COLO829 (cell line): ENCODE measurements at places on chromosomes 16 and 17.

DNA sequence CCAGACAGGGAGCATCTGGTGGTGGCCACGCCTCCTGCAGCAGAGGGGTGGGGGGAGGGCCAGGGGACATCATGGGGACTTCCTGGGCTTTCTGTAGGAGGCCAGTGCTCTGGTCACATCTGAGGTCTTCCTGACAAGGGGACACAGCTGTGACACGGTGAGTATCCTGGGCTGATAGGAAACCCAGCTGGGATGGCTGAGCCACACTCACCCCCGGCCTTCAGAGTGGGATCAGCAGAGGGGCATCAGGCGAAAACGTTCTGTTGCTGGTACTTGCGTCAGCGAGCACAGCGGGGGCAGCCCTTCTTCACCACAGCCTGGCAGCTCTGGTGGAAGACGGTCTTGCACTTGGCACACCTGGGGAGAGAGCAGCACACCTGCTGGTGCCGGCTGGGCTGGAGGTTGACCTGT, 122.9 kb upstream of the SMURF2 start:
- DNase-seq, result no peak

GRCh38 chr17:72122010-72122764, 1.4 kb downstream of the SOX9 start:
- no peak for DNase-seq

- DNase-seq, result peak; percentile 97
These were observed 1.4 kb upstream of the BAHCC1 start for GRCh38 chr17:81393684-81394376.

GRCh38 chr17:41455236-41455635, 11.9 kb downstream of the KRT32 start:
- no peak for DNase-seq

DNA sequence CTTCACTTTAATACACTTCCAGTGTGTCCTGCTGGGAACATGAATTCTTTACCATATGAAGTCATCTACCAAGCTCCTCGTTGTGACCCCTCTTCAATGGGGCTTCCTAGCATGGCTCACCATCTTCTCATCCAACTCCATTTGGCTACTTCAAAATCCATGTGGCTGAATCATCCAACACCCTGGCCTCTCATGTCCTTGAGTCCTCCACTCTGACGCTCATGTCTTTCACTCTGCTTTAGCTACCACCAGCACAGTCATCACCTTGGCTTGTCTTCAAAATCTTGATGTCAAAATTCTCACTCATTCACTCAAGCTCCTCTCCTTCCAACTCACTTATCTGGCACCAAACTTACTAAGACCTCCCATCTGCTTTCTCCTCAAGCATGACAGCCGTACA, 35.8 kb downstream of the AMFR start:
- DNase-seq, result no peak

DNA sequence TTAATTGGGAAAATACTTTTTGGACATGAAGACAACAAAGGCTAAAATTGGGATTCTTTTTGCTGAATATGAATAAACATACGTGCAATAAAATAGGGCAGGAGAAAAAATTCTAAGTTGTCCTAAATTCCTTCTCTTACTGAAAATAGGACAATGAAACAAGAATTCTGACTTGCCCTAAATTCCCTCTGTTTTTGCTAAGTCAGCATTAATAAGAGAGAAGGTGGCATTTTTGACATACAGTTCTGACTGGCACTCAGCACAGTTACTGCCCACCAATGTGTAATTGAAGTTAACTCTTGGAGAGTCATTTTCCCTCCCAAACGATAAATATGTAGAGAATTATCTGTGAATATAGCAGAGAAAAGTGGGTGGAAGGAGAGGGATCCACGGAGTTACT, 1021.1 kb upstream of the CDH8 start:
- no peak for DNase-seq

GRCh38 chr17:10417431-10417830, 4.3 kb downstream of the MYH8 start:
- no peak for DNase-seq

DNA sequence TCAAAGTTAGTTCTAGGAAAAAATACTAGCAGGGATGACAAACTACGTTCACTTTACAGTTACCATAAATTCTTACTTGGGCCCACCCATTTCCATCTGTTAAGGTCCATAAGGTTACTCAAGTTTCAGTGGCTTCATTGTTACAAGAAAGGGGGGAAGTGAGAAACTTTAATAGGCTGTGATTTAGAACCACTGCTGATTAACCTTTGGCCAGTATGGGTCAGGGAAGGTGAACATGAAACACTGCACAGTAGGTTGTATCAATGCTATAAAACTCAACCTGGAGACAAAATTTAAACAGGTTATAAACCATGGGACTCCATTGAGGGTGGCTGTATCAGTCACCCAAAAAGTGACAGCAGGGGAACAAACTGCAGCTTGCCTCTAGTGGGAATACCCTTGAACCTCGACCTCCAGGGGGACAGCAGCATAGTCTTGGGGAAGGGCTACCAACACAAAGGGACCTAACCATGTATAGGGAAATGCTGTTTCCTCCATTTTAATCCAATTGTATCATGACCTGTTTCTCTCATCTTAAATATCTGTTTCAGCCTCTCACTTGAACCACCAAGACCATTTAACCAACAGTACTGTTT, 10.4 kb downstream of the PTRH2 start:
- DNase-seq, result no peak

DNA sequence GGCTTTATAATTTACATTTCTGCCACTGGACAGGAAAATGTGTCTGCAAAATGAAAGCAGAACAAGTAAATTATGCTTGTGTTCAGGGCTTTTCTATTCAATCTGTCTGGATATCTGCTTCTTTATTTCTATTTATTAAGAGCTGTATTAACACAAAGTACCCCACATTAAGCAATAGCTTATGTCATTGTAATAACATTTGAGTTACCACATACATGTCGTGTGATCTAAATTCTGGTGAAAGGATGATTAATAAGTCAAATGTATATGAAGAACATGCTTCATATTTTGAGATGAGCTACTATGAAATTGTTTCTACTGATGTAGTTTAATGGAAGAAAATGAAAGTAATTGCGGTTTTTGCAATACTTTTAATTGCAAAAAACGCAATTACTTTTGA, 238.2 kb downstream of the KCNJ2 start:
- DNase-seq, result no peak

GRCh38 chr17:58527306-58527705, 12.9 kb upstream of the MTMR4 start:
- no peak for DNase-seq
